CD8-positive, alpha-beta memory T cell (primary cell): ENCODE measurements at places on chromosomes 11 and 22.
A peak's percentile ranks its signal among the peaks of the same experiment; 100 is the strongest.

DNA sequence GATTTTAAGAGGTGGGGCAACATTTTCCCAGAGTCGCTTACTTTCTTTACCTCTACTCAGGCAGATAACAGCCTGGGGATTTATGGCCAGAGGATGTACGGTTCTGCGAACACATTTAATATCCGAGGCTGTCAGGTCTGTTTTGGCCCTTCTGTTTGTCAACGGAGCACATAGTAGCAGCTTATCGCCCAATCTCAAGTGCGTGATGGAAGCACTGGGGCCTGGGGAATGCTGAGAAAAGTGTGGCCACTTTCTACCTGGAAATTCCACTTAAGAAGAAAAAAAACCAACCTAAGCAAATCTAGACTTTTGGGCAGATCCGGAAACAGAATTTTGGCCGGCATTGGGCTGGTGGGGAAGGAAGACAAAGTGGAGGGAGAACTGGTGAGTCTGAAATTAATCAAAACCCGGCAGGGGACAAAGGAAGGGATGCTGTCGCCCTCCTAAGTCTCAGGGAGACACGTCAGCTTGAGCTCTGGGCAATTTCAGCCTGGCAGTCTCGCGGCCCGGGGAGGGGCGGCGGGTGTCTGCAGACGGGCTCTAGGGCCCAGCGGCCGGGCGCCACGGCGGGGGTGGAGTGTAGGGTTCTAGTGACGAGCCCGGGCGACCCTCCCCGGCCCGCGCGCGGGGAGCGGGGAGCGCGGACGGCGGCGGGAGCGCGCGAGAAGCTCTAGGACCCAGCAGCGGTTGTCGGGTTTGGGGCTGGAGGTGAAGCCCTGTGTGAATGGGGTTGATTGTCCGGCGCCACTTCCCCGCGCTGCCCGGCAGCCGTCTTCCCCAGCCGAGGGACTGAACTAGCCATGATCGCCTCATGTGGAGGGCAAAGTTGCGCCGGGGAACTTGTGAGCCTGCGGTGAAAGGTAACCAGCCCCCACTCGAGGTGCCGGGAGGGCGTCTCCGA is at the start of gene AMOTL1:
AMOTL1 (plus strand) TSS at position 656 of the 901 bp plus-strand sequence; CDS start at position 812, 156 bp downstream.
- no peak for DNase-seq

DNA sequence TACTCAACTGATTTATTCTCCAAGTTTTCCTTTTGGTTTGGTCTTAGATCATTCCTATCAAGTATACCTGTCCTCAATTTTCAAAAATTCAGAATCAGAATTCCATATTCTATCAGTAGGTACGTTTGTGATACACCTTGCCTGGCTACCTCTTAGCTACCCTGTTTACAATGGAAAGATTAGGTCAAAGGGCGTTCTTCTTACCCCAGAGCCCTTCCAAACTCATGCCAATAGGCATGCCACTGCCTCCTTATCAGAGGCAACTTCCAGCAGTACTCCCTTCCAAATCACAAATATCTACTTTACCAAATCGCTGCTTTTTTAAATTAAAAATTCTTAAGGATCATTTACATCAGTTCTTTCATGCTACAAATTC is 1.0 kb downstream of the PATL1 start:
- no peak for DNase-seq

- DNase-seq, result no peak
Observed at GRCh38 chr11:118622376-118623268, 15.2 kb downstream of the PHLDB1 start.

DNA sequence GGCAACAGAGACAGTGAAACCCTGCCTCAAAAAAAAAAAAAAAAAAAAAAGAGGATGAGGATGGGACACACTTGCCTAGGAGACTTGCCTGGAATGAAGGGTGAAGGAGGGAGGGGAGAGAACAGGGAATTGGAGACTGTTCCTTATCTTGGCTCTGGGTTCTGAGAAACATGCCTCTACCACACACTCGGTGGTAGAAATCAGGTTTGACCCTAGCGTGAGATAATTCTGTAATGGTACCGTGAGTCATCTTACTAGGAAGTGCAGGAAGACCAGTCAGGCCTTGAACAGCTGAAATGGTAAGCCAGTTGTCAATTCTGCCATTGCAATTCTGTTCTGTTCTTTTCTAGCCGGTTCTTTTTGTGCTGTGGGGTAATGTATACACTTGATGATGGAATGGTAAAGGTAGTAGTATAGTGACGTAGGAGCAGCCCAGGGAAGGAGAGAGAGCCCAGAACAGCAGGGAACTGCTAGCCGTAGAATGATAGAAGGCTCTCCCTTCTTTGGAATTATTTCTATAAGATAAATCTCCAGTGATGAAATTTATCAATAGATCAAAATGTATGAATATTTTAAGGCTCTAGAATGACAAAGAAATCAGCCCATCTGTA is 3.9 kb upstream of the AMBRA1 start:
- no peak for DNase-seq

DNA sequence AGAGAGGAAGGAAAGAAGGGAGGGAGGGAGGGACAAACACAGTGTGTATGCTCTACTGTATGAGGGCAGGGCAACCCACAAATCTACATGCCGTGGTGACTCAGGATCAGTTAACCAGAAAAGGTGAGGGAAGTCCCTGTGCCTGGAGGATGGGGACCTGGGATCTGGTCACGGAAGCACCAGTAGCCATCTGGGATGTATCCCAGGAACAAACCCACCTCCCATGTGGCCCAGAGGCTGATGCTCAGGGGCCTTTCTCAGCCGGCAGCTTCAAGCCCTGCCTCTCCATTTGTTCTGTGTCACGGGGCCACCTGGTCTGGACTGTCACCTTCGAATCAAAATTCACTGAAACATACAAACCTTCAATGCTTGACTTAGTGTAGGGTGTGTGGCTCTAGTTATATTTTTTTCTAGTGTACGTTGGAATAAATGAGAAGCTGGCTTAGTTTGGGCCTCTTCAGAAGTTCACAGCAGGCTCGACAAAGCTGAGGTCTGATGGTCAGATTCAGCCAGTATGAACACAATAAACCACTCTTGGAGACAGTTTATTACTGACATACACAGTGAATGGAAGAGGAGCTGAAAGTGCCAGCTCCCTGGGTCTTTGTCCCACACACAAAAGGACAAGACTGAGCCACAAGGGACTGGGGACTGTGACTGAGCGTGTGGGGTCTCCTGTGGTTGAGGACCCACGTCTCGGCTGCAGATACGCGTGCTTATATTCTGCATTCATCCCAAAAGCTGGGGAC is 23.5 kb upstream of the RTL6 start:
- no peak for DNase-seq

DNA sequence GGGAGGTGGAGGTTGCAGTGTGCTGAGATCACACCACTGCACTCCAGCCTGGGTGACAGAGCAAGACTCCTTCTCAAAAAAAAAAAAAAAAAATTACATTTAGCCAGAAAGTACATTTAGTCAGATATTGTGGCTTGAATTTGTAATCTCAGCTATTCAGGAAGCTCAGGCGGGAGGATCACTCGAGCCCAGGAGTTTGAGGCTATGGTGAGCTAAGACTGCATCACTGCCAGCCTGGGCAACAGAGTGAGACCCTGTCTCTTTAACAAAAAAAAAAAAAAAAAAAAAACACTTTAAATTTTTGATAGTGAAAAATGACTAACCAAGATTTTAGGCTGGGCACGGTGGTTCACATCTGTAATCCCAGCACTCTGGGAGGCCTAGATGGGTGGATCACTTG is 27.3 kb downstream of the MRTFA start:
- DNase-seq, result no peak

DNA sequence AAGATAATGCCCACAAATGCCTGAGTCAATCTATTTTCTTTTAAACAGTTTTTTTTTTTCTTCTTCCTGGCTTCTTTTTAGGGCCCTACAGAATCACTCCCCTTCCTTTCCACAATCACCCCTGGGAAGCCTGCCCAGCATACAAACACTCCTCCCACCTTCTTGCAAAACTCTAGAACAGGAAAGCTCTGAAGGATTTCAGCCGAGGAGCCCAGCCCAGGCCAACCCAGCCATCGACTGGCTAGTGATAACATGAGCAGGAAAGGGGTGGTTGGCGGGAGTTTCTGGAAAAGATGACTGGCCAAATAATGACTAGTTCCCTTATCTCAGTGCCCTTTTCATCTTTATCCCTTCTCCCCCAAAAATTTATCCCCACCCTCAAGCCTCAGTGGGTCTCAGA is 68.2 kb downstream of the USP35 start:
- no peak for DNase-seq

DNA sequence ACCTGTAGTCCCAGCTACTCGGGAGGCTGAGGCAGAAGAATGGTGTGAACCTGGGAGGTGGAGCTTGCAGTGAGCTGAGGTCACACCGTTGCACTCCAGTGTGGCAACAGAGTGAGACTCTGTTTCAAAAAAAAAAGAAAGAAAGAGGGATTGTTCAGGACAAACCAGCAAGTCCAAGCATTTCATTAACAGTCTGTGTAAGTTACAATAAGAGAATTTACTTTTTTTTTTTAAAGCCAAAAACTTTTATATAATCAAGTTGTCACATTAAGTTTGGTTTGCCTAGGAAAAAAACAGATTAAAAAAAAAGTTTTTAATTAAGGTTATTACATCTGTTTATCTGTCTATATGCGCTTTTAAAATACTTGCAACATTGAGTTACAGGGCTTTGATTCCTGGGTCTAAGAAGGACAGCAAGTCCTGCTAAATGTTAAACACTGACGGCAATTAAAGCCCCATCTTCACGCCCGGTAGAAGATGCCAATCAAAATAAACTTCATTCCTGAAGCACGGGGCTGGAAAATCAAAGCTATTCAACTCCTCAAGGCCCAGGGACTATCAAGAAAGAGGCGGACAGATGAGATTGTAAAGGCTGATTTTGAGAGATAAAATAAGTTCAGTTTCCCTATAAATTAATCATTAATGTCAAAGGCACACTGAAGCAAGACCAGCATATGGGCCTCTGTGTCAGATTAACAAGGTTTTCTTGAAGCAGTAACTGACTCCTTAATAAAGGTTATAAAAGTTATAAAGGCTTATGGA is 10.7 kb downstream of the TMEM138 start:
- no peak for DNase-seq

DNA sequence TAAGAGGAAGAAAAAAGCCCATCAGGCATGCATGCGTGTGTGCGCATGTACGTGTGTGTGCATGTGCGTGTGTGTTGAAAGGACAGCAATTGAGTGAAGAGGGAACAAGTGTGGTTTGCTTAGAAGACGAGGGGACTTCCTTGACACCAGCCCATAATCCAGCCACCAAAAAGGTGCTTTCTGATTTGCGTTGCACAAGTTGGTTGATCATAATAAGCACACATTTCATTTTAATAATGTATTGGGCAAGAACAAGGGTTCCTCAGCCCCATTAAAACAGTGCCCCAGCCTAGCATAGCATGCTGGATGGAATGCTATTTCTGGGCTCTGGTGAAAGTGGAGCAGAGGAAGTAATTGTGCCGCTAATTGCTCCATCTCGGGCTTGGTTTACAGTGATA is 493.2 kb downstream of the MIAT start:
- no peak for DNase-seq

- DNase-seq, result no peak
Observed at GRCh38 chr11:2788168-2789071, 88.6 kb upstream of the KCNQ1OT1 start.

- no peak for DNase-seq
Observed at GRCh38 chr11:19433791-19434190, 193.0 kb upstream of the E2F8 start.

GRCh38 chr22:48313175-48313830 is 1514.4 kb downstream of the BRD1 start:
- no peak for DNase-seq

- no peak for DNase-seq
Observed at GRCh38 chr11:119370486-119371046, 10.9 kb downstream of the USP2 start.

GRCh38 chr11:58503361-58503856 is 4.5 kb downstream of the OR5B21 start:
- no peak for DNase-seq

- DNase-seq, result no peak
Observed at GRCh38 chr22:43889860-43890253, 2.0 kb downstream of the PNPLA5 start.

- no peak for DNase-seq
Observed at GRCh38 chr22:35452351-35452781, 52.4 kb downstream of the MCM5 start.

- no peak for DNase-seq
Observed at GRCh38 chr11:65377036-65377435, 5.4 kb downstream of the SLC25A45 start.

DNA sequence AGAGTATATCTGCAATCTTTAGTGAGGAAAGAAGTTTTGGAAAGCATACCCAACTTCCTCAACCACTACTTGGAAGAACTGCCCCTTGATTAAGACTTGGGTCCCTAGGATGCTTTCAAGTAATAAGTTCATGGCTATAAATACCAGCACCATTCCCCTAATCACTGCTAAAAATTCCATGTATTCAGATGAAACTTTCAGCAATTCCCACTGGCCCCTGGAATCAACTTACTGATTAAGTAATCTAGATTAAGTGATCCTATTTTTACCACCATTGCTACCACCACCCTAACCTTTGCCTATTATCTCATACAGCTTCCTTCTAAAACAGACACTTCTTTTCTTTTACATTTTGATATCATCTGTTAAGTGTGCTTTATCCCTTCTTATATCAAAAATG is 10.5 kb downstream of the PICALM start:
- DNase-seq, result no peak

- no peak for DNase-seq
Observed at GRCh38 chr11:69035946-69036340, 12.8 kb upstream of the TPCN2 start.

- DNase-seq, result no peak
Observed at GRCh38 chr11:107710301-107710700, 1.6 kb downstream of the SLN start.

DNA sequence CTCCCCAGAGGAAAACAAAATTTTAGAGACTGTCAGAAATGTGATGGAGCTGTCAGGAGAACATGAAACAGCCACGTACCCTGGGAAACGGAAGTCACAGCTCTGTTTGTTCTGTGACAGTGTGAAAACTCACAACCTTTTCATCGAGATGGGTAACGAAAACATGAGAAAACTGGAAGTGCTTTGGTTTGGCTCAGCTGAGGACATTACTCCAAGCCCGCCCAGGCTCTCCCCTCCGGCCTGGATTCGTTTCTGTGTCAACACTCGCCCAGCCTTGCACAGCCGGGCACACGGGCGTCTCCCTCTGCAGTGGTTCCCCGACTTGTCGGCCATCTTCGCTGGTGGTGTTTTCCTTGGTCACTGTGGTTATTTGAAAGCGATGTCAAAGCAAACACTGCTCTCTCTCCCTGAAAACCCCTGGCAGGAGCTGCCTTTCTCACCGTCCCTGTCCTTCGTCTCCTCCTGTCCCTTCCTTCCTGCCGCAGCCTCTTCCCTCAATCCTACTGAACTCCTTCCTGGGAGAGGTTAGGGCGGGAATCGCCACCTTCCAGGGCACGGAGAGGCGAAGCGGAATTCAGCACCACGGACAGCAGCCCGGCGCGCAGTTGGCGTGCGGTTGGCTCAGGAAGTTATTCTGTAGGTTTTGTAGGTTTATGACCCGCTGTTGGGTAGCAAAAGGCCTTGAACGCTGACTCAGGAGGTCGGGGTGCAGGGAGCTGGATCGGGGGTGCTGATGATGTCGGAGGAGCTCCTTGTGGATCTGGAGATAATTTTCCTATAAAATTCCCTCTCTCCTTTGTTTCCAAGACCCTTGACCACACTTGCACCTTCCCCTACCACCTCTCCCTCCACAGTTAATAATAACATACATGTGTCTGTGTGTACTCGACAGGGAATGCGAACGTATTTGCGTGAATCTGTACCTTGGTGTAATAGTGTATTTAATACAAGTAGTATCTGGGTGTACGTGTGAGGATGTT is 13.1 kb upstream of the RPS19BP1 start:
- DNase-seq, result peak; percentile 70
